Stromal cell of bone marrow (primary cell): ENCODE measurements at places on chromosomes 6 and 20.
A peak's percentile ranks its signal among the peaks of the same experiment; 100 is the strongest.

DNA sequence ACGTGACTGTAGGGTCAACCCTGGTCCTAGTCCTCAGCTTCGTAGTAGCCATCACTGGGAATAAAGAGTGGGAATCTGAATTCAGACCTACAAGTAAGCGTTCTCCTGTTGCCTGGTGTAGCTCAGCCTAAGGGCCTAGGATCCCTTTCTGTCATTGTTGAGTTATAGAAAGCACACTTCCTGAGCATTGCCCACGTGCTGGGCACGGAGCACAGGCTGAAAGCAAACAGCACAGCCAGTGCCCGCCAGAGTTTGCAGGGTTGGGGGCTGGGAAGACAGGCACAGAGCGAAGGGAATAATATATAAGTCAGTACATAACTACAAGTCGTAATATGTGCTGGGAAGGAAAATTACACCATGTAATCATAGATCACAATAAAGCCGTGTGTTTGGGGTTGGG lies 166.3 kb downstream of the TBXT start:
- DNase-seq: no peak

- DNase-seq: peak; percentile 22
Measured at GRCh38 chr6:44339763-44340625, 2.5 kb upstream of the SPATS1 start.

- no peak for DNase-seq
Measured at GRCh38 chr6:84763886-84764331, 489 bp downstream of the TBX18 start.

- no peak for DNase-seq
Measured at GRCh38 chr6:149060300-149060984, 257.1 kb upstream of the TAB2 start.

GRCh38 chr6:43310624-43311023 lies 2.0 kb upstream of the CRIP3 start:
- DNase-seq: no peak

GRCh38 chr6:125794342-125795137 lies 3.8 kb downstream of the NCOA7 start:
- DNase-seq: no peak

GRCh38 chr6:167951781-167952511 lies 45.5 kb upstream of the KIF25 start:
- DNase-seq: no peak

- no peak for DNase-seq
Measured at GRCh38 chr6:130118236-130118635, 99.9 kb downstream of the L3MBTL3 start.

GRCh38 chr6:30682143-30683117 lies 4.0 kb downstream of the PPP1R18 start:
- DNase-seq: peak; percentile 76

GRCh38 chr6:43627008-43627825 lies 1.8 kb downstream of the GTPBP2 start:
- peak; percentile 94 for DNase-seq

- DNase-seq: no peak
Measured at GRCh38 chr20:36268440-36269342, 32.4 kb downstream of the AAR2 start.

GRCh38 chr6:134962421-134962820 lies 12.5 kb upstream of the ALDH8A1 start:
- DNase-seq: no peak

DNA sequence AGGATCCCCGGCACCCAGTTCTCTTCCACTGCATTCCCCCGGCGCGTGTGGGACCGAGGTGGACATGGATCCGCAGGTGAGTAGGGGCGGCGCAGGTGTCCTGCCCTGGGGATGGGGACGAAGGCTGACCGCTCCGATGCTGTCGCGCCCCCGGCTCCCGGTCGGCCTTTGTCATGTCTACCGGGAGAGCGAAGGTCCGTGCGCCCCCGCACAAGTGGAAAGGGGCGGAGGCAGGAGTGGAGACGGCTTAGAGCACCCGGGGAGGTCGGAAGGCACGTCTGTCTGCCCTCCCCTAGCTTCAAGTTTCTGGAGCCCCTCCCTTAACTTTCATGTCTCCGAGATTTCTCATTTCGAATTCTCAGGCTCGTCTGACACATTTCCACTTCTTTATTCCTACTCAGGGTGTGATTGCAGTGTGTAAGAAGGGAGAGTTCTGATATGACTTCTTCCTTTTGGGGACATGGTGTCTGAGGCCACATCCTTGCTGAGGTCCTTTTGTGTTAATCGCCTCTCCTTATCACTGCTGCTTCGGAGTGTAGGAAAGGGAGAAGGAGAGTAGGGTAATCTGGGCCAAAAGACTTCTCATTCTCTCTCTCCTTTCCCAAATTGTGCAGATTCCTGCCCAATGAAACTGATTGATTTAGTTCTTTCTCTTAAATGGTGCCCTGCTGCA lies 435 bp downstream of the KIFC1 start:
- no peak for DNase-seq

DNA sequence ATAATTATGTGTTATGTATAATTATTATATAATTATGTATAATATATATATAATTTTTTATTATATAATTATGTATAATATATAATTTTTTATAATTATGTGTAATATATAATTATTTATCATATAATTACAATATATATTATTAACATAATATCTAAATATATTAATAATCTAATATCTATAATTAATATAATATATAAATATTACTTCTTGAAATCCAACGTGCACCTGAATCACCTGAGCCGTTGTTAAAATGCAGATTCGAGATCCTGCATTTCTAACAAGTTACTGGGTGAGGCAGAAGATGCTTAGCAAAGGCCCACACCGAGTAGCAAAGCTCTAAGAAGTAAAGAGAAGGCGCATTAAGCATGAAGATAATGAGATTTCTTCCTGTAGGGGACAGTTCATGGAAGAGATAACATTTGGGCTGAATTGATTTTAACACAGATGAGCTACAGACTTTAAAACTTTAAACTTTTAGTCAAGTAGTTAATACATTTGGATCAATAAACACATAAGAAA lies 406.4 kb upstream of the PLCB4 start:
- no peak for DNase-seq

DNA sequence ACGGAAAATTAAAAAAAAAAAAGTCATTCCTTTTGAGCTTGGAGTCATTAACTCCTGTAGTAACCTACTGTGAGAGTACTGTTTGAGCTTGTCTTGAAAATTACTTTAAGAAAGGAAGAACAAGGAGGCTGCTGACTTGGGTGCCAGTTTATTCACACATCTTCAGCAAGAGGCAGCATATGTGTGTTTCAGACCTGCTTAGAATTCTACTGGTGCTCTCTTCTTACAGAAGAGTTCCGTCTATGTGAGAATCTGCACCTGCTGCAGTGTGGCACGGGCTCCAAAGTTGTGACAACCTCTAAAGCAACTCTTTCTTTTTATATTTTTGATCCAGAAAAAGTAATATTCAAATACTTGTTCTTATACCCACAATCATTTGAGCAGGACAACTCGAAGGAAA lies 117.4 kb upstream of the SOX4 start:
- DNase-seq: no peak

- DNase-seq: no peak
Measured at GRCh38 chr6:89567630-89568390, 70.7 kb downstream of the LYRM2 start.

DNA sequence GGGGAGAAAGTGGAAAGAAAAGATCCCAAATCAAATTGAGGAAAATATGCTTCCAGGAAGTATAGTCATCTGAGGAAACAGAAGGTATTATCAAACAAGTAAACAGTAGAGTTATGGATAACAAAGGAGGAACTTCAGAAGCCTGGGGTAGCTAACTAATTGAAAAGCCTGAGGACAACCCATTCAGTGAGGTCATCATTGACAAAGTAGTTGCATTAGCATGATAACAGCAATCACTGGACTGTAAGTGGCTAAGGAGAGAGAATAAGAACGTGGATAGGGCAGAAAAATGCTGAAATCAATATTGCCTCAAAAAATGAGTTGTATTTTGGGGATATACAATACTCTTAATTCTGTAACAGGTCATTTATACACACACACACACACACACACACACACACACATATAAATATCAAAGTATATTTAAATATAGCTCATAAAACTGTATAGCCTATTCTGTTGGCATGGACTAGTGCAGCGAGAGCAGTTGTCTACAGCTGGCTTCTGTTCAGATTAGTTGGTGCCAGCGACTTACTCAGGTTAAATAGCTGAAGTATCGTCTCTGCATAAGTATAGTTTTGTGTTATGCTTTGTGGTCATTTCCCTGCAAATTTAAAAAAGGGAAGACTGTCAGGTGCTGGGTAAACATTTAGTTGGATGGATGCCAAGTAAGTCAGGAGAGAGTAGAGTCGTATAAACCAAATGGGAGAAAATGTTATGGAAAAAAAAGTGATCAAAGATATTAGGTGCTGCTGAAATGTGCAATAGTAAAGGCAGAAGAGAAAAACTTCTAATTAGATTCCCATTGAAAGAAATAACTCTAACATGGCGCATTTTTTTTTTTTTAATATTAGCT lies 33.8 kb upstream of the CTAGE9 start:
- no peak for DNase-seq

- DNase-seq: no peak
Measured at GRCh38 chr6:13873288-13874190, 51.2 kb upstream of the RNF182 start.

- no peak for DNase-seq
Measured at GRCh38 chr20:21096321-21097043, 9.7 kb downstream of the LINC00237 start.

- no peak for DNase-seq
Measured at GRCh38 chr6:132973514-132973993, 159.2 kb downstream of the RPS12 start.

GRCh38 chr6:146544616-146545182 lies 1.1 kb downstream of the RAB32 start:
- no peak for DNase-seq

- DNase-seq: no peak
Measured at GRCh38 chr6:112183271-112183671, 71.1 kb downstream of the LAMA4 start.

DNA sequence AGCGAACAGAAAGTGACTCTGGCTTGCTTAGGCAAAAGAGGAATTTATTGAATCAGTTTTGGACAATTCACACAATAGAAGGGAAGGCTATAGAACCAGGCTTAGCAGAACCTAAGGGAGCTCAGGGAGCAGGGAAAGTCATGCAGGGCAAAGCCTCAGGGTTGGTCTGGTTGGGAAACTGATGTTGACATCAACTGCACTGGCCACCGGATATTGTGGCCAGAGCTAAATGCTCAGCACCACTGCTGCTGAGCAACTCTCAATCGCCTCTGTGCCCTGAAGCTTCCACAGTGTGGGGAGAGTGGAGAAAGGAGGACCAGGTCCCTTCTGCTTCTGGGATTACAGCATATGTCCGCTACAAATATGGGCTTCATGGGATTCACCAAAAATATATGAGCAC lies 93.3 kb upstream of the GCM1 start:
- no peak for DNase-seq

DNA sequence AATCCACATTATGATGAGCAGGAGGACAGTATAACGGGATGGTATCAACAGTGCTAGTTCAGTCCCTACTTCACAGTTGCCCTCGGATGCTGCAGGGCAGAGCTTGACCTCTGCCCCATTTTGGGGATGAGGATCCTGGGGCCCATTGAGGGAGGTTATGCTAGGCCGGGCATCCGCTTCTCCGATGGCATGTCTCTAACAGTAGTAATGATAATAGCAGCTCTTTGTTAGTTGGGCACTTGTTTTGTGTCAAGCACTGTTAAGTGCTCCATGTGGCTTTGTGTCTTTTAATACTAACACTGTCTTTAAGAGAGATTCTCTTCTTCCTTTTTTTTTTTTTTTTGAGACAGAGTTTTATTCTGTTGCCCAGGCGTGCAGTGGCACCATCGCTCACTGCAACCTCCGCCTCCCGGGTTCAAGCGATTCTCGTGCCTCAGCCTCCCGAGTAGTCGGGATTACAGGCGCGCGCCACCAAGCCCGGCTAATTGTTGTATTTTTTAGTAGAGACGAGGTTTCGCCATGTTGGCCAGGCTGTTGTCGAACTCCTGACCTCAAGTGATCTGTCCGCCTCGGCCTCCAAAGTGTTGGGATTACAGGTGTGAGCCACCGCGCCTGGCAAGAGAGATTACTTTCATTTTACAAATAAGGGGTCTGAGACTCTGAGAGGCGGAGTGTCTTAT lies 1.1 kb downstream of the MAPRE1 start:
- DNase-seq: no peak

- DNase-seq: no peak
Measured at GRCh38 chr20:50101887-50102286, 11.1 kb downstream of the UBE2V1 start.

DNA sequence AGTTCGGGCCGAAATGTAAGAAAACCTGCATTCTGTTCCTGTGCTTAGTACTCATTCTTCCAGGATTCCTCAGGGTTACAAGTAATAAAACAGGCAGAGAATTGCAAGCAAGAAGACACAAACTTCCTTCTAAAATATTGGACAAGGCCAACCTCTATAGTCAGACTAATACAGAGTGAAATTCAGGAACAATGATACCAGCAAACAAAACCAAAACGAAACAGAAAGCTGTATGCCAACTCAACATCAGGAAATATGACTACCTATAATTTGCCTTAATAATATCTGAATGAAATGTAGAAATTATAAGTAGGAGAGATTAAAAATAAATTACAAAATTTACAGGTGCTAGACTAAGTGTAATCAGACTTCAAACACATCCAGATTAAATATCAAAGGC lies 238.8 kb downstream of the HIVEP2 start:
- DNase-seq: no peak

DNA sequence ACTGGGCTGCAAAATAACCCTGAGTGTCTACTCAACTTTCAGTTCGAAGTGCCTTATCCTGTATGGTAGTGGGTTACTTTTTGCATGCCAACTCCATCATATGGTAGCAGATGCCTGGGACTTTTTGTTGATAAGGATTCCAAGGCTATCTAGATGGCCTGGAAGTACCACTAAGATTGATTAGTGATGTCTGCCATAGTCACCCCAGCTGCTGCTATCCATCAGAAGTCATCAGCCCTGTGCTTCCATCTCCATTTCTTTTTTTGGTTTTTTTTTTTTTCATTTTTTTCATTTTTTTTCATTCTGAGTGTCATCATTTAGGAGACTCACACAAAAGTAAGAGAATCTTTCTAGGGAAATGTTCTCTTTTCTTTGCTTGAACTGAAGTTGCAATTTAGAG lies 217.4 kb upstream of the PLCB4 start:
- no peak for DNase-seq

DNA sequence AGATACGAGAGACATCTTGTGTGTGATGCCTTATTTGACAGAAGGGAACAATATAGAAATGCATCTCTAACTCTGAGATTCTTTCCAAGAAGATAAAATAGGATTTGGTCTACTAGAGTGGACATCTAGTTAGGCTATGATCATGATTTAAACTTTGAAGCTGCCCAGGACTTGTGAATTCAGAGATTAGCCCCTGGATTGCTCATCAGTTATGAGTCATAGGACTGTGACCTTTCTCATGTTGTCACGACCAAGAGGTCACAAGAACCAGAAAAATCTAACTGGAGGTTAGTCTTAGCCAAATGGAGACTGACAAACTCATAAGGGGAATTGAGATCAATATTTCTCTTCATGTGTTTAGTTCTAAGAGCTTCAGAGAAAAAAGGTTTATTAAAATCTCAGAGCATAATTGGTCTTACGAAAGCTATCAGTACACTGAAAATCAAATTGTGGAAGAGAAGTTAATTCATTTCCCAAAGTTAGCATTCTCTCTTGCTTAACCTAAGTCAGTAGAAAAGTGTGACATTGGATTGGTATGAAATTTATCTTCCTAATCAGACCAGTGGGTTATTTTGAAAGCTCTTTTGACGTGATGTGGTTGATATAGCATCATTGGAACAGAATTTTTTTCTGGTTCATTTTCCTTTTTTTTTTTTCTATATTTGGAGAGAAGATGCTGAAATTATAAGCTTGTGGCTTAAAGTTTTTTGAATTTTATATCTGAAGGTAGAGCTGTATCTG lies 245.7 kb downstream of the RNF144B start:
- DNase-seq: peak; percentile 18

- no peak for DNase-seq
Measured at GRCh38 chr20:50610212-50610718, 81.1 kb downstream of the RIPOR3 start.
